ENCODE measurements at places on chromosomes 7 and 10.

DNA sequence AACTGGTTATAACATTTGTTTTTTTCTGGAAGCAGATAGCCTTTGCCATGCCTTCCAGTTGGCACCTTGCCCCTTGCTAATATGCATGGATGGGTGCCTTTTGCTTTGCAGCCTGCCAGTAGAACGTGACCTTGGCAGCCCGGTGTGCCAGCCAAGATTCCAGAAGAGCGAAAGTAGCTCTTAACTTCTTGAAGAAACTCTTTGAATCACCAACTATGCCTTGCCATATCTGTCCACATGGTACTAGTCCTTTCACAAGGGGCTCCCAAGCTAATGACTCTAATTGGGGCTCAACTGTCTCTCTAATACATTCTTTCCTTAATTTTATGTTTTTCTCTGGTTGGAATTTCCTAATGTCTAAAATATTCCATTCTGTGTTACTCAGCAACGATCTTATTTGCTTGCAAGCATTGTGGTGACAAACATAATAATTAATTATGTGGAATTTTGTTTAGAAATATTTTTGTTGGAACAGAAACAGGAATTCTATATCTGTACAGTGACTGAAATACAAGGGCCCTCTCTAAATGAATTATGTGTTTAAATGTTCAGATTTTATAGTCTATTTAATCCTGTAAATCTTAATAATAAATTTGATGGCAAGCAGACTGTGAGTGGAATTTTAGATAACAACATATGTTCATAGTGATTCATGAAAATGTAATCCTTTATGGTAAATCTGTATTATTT, 45.8 kb downstream of the HDAC9 start:
- no peak for DNase-seq

GRCh38 chr7:92595281-92595680, 5.1 kb upstream of the FAM133B start:
- no peak for DNase-seq

- no peak for DNase-seq
Observed at GRCh38 chr10:85618841-85619240, 747.8 kb downstream of the GRID1 start.

DNA sequence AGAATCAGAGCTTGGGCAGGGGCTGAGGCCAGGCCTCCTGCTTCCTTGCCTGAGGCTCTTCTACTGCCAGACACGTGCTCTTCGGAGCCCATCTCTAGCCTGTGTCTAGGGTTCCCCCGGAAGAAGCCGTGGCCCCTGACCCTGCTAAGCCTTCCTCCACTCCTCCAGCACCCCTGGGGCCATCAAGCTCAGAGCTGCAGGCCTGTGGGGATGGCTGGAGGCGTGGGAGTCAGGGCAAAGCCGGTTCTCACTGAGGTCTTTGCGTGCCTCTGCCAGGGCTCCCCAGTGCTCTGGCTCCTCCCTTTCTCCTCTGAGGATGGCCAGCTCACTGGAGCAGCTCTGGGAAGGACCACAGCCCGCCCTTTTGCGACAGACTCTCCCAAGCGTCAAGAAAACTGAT, 34.4 kb downstream of the GHRHR start:
- no peak for DNase-seq

DNA sequence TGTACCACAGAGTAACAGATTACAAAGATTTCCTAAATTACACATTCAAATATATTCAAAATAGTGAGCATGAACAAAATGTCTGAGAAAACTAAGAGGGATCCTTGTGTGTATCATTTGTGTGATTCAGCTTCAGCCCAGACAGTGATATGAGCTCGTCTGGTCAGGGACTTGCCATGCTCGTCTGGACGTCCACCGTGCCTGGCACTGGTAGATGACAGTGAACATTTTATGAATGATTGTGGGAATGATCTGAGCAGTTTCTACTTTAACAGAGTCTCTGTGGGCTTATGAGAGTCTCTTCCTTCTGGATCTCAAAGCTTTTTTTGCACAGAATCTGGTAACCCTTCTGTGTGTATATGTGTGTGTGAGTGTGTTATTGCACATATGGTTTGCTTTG, 34.2 kb upstream of the ANKRD2 start:
- DNase-seq = no peak

GRCh38 chr7:22480523-22481075, 19.4 kb downstream of the STEAP1B start:
- no peak for DNase-seq

DNA sequence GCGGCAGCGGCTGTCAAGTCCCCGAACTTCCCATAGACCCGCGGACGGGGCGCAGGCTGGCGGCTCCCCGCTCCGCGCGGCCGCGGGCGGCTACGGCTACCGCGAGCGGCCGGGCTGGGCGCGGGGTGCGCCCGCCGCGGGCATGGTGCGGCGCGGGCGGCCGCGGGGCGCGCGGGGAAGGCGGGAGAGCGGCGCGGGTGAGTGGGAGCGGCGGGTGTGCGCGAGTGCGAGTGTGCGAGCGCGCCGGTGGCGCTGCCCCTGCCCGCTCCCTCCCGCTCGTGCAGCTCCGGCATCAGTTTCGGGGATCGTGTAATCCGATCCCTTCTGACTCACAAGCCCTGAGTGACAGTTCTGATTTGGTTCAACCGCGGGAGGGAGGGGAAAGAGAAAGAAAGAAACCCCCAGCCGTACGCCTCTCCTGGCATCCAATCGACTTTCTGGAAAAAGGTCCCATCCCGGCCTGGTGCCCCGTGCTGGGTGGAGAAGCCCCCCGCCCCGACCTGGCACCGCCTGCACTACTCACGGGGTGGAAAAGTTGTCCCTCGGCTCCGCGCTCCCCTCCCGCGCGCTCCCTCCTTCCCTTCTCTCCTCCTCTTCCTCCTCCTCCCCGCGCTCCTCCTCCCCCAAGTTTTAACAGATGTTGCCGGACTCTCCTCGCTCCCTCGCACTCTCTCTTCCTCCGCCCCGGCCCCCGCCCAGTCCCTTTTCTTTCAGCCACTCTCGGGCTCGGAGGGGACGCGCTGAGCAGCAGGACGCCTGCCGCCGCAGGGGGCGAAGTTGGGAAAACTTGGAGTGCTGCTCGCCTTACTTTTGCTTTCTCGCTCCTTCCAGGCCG, at the start of gene GLI3:
Gene GLI3 (minus strand): TSS at position 234 of the 835 bp plus-strand sequence. CDS start 13,956 bp downstream, outside the sequence.
- no peak for DNase-seq

DNA sequence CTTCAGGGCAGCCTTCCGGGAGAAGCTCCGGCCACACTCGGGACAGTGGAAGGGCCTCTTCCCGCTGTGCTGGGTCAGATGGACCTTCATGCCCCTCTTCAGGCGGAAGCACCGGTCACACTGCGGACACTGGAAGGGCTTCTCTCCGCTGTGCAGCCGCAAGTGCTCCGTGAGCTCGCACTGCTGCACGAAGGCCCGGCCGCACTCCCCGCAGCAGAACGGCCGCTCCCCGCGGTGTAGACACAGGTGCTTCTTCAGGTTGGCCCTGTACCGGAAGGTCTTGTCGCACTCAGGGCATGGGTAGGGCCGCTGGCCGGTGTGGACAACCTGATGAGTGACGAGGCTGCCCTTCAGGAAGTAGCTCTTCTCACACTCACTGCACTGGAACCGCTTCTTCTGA, 14.2 kb upstream of the ZNF786 start:
- DNase-seq = no peak

GRCh38 chr10:5561704-5562645, 37.2 kb downstream of the CALML3 start:
- DNase-seq = no peak

GRCh38 chr10:45040921-45041542, 40.3 kb downstream of the ZNF22 start:
- DNase-seq = no peak

- no peak for DNase-seq
Observed at GRCh38 chr10:89115876-89116627, 91.1 kb downstream of the CH25H start.

DNA sequence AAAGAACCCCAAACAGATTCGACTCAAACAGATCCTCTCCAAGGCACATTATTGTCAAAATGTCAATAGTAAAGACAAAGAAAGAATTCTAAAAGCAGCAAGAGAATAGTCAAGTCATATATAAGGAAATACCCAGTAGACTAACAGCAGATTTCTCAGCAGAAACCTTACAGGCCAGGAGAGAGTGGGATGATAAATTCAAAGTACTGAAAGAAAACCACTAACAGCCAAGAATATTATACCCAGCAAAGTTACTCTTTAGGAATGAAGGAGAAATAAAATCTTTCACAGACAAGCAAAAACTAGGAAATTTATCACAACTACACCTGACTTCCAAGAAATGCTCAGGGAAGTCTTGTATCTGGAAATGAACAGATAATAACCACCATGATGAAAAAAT, 38.2 kb downstream of the ANXA8 start:
- DNase-seq = no peak

DNA sequence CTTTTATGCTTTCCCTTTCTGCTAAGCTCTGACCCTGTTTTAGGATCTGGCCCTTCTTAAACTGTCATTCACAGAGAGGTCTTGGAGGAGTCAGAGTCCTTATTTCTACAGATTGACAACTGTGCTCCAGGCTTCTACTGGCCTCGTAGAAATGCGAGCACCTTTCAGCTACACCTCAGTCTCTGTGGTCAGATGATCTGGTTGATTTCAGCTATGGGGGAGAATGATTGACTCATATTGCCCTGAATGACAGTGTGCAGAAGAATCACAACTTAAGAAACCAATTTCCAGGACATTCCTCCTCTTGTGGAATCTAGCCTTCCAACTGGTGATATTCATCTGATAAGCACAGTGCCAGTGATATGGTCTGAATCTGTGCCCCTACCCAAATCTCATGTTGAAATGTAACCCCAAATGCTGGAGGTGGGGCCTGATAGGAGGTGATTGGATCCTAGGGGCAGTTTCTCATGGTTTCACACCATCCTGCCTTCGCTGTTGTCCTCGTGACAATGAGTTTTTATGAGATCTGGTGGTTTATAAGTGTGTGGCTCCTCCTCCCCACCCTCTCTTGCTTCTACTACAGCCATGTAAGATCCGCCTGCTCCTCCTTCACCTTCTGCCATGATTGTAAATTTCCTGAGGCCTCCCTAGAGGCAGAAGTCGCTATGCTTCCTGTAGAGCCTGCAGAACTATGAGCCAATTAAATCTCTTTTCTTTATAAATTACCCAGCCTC, 14.0 kb upstream of the CYP3A7 start:
- DNase-seq = no peak

GRCh38 chr7:111788286-111789047, 226.2 kb upstream of the IMMP2L start:
- no peak for DNase-seq

- no peak for DNase-seq
Observed at GRCh38 chr7:124532166-124532565, 233.4 kb downstream of the GPR37 start.

GRCh38 chr10:74344306-74344705, 193.3 kb downstream of the ADK start:
- no peak for DNase-seq

- no peak for DNase-seq
Observed at GRCh38 chr10:98855403-98856189, 380.1 kb downstream of the HPSE2 start.

DNA sequence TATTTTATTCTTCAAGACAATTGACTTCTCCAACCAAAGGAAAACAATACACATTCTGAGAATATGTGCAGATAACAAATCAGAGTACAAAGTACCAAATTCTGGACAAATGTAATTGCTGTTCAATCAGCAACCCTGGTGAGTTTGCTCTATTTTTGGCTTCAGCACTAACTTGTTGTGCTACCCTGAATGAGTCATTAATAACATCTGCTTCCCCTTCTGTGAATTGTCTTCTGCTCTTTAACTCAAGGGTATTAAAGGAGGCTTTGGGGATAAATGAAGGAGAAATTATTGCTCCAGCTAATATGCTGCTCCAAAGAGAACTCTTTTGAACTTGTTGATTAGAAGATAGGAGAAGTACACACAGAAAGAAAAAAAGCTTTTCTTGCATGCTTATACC, 459.3 kb downstream of the HTR7 start:
- DNase-seq = no peak

GRCh38 chr10:5518143-5518542, 6.6 kb upstream of the CALML3 start:
- no peak for DNase-seq

- DNase-seq = no peak
Observed at GRCh38 chr7:128911423-128912031, 1.0 kb upstream of the KCP start.

GRCh38 chr7:11188529-11189310, 215.0 kb downstream of the PHF14 start:
- DNase-seq = no peak

GRCh38 chr10:108521827-108522492, 1357.5 kb upstream of the SORCS1 start:
- no peak for DNase-seq

DNA sequence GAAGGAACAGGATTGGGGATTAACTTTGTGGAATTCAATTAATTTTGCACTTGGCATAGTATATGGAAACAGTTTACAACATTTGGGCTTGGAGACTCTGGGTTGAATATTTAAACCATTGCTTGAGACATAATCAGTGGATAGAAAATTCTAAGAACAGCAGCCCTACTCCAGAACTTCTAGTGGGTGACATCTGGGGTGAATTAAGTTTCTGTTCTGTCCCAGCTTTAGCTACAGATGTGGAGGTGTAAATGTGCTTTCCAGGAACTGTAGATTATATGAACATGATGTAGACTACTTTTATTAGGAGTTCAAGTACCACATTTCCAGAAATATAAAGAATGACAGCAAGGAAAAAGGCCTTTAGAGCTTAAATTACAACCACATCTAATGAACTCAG, 51.9 kb upstream of the SKAP2 start:
- no peak for DNase-seq

- DNase-seq = no peak
Observed at GRCh38 chr10:11414314-11415038, 197.0 kb downstream of the USP6NL start.

DNA sequence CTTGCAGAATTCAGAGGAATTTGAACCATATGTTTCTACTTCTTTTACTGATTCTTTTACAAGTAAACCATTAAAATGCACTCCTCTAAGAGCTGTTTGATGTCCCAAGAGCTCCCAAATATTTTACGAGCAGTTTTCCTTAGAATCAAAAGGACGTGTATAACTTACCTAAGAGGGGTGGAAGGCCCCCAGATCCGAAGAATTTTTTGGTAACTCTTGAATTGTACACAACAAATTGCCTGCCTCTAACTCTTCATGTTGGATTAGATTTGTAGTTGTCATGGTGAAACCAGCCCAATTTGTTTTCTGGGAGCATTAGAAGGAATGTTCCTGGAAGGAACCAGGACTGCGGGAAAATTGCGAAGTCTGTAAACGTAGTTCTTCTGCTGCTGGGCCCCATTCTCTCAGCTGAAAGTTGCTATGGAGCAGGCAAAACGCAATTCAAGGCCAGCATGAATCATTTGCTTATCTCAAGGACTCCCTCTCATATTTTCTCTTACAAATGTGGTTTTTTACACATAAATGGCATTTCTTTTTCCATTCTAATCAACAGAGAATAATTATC, 124.8 kb upstream of the TMEM72 start:
- DNase-seq = no peak

- DNase-seq = no peak
Observed at GRCh38 chr10:123800289-123800688, 91.3 kb downstream of the CPXM2 start.

Data from effector memory CD8-positive, alpha-beta T cell (primary cell).